Sciatic nerve (tissue), 2 donors: ENCODE measurements at places on chromosomes 2 and 18. TPM values are rescaled to one million over a fixed set of nuclear protein-coding genes. Genes with fewer than 3 reads are reported as not detected.

- DNase-seq: no peak
Measured at GRCh38 chr2:5846881-5847280, 154.7 kb downstream of the SOX11 start.

- DNase-seq: no peak
Measured at GRCh38 chr2:120255986-120256650, 3.5 kb downstream of the RALB start.

GRCh38 chr2:196597531-196597930, 42.0 kb upstream of the CCDC150 start:
- DNase-seq: no peak

GRCh38 chr2:139925903-139926302, 1145.7 kb upstream of the NXPH2 start:
- no peak for DNase-seq

DNA sequence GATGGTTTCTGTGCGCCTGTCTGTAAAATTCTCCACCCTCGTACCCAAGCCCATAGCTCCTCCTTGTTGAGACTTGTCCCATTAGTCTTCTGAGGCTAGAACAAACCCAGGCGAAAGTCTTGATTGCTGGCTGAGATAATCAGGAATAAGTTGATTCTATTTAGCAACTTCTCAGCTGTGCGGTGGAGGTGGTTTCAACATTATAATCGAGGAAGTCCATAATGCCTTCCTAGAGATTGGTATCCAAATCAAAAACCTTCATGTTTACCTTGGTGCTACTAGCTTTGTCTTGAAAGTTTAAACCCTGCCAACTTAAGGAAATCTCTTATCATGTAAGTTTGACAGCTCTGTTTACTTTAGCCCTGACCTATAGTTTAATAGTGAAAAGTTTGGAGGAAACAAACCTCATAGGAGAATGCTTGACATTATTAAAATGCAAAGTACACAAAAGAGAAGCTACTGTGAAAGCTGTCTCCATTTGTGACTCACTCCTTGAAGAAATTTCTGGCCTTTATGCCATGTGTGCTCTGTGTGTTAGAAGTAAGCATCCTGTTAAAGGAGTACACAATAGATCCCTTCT, 36.6 kb upstream of the DSC1 start:
- DNase-seq: no peak

GRCh38 chr18:54984908-54985307, 25.6 kb upstream of the CCDC68 start:
- no peak for DNase-seq

GRCh38 chr18:22277758-22278157, 108.4 kb downstream of the GATA6 start:
- DNase-seq: no peak

DNA sequence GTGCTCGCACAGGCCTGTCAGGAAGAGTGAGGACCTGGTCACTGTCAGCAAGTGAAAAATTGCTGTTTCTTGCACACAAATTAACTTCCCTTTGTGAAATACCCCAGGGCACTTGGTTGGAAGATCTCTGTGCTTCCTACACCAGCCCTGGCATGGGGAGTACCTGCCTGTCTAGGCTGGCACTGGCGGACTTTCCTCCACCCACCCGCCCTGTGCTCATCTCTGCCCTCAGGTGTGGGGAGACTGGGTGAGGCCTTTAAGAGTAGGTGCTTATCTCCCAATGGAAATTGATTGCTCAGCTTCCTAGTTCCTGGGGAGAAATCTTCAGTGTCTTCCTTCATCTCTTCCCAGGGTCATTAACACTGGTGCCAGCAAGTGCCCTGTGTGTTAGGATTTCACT, 42.1 kb downstream of the IMPA2 start:
- DNase-seq: no peak

- no peak for DNase-seq
Measured at GRCh38 chr2:163719331-163719730, 16.5 kb downstream of the FIGN start.

- DNase-seq: peak; percentile 73
Measured at GRCh38 chr2:85409845-85410583, at the start of gene CAPG. CAPG (minus strand) TSS chr2:85410366; CDS start chr2:85402145, 8,221 bp downstream.

DNA sequence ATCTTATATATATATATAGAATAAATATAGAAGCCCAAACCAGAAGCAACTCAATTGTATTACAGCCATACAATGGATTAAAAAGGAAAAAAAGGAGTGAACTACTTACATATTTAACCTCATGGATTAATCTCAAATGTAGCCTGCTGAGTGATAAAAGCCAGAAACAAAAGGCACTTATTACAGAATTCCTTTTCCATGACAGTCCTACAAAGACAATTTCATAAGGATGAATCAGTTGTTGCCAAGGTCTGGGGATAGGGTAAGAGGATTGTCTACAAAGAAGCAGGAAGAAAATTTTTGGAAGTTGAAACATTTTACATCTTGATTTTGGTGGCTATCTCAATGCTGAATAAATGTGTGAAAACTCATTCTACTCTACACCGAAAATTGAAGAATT, 103.9 kb upstream of the DCC start:
- DNase-seq: no peak

DNA sequence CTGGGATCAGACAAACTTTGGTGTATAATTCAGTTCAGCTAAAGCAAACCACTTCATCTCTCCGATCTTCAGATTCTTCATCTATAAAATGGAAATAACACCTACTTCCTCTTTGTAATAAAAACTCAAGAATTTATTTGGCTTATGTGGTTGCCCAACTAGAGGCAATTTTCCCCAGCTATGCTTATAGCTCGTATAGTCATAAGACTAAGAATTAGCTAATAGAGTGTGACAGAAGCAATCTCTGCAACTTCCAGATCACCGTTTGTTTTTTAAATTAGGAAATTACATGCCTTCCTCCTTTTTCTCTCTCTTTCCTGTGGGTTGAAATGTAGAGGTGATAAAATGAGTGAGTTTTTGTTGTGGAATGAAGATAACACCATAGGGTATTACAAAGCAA, 35.3 kb upstream of the KCNF1 start:
- DNase-seq: no peak

DNA sequence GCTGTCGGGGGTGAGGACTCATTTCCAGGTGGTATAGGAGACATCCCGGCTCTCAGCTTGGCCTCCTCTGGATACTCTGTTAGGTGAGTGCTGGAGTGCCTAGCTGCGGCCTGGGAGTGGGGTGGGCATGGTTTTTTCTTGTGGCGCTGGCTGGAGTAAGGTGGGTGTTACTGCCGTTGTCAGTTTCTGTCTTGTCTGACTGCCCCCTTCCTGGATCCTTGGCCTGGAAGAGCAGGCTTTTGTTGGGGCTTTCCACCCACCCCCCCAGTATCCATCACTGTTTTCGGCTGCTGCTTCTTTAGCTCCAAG, 69.2 kb downstream of the DGKD start:
- no peak for DNase-seq

- no peak for DNase-seq
Measured at GRCh38 chr2:6893876-6894482, 16.4 kb downstream of the RSAD2 start.

GRCh38 chr2:144143294-144144151, 376.4 kb downstream of the ZEB2 start:
- DNase-seq: no peak

DNA sequence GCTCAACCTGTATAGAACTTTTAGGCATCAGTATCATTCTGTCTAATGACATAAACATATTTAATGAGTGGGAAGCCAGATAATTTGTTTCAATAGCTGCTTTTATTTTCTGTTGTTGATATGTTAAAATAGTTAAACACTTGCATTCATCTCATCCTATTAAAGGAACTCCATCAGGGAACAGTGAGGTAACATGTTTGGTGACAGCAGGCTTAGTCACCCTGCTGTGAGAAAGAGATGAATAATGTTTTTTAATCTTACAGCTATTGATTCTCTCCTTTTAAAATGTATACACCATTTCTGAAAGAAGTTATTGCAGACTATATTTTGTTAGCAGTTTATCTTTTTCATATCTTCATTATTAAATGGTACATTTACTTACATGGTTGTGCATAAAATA, 123.3 kb upstream of the CWC22 start:
- no peak for DNase-seq

DNA sequence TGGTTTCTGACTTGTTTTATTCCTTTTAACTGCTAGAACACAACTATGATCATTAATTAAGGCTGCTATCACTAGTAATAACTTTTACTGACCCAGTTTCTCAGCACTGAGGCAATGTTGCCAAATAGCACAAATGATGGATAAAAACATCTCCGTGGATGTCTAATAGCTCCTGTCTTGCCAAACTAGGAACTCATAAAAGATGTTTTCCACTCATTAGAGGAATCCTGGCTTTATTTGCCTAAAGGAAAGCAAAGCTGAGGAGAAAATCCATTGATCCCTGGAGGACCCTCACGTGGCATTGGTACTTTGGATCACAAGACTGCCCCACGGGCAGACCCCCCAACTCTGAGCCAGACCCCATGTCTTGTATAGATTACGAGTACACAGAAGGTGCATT, 96.1 kb upstream of the ZNF397 start:
- no peak for DNase-seq

GRCh38 chr2:140695155-140695554, 1435.7 kb downstream of the LRP1B start:
- DNase-seq: no peak

DNA sequence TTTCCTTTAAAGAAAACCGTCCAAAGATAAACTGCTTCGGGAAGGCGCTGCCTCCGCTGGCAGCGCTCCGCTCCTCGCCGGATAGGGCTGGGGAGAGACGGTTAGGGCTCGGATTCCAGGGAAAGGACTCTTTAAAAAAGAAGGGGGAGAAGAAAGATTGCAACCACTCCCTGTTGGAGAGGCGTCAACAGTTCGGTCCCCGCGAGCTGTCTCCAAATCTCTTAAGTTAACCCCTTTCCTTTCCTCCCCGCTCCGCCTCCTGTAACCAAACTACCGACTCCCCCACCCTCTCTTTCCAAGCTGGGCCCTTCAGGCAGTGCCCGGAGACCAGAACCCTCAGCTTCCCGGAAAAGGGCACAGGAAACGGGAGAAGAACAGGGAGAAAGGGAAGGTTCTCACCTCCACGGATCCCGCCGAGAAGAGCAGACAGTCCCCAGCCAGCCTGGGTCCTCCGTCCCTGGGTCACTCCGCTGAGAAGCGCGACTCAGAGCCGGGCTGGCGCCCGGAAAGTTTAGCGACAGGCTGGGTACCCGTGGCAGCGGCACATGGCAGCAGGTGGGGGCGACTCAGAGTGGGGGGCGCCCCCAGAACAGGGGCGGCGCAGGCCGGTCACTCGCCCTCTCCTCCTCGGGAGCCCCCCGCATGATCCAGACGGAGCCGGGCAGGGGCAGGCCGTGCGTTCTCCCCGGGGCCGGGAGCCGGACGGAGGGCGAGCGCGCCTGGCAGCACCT, 675 bp downstream of the FZD5 start:
- DNase-seq: peak; percentile 60

- peak; percentile 45 for DNase-seq
Measured at GRCh38 chr2:239876271-239876947, 148.7 kb downstream of the NDUFA10 start.

DNA sequence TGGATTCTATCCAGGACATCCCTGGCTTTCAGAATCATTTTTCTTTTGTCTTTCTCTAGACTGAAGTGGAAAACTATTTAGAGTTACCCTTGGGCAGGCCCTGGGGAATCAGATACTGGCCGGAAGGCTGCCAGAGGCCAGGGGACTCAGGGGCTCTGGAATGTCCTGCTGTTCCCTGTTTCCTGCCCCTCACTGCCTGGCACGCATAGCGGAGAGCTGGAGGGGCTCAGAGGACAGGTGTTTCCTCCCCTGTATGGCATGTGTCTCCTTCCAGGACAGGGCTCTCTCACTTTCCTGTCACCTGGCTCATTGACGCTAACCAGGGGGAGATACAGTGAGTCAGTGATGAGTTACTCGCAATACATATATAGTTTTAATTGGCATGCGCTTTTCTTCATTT, 38.8 kb downstream of the DYSF start:
- peak; percentile 32 for DNase-seq

- DNase-seq: no peak
Measured at GRCh38 chr2:150303281-150303680, 184.2 kb downstream of the RND3 start.

- no peak for DNase-seq
Measured at GRCh38 chr2:172639823-172640222, 83.9 kb downstream of the PDK1 start.

C2orf66 gene
- 0.36 TPM for total RNA-seq

RPRD1A gene
- 58.1 TPM for total RNA-seq

POLR1B gene
- 18.1 TPM for total RNA-seq

REG3G gene
- not detected for total RNA-seq

KATNAL2 gene
- total RNA-seq: 5.6 TPM

VSNL1 gene
- total RNA-seq: 0.67 TPM

CNRIP1 gene
- total RNA-seq: 41.7 TPM

UGT1A4 gene
- total RNA-seq: not detected

RRM2 gene
- total RNA-seq: 1.0 TPM

CFAP221 gene
- 1.8 TPM for total RNA-seq

TMEM182 gene
- total RNA-seq: 2.6 TPM

AGXT gene
- not detected for total RNA-seq

GAL3ST2 gene
- not detected for total RNA-seq

NT5C1B gene
- total RNA-seq: not detected

PRKAG3 gene
- 0.49 TPM for total RNA-seq

KIAA2012 gene
- total RNA-seq: not detected
